ENCODE measurements at places on chromosomes 12 and 14.

- no peak for DNase-seq
These were observed 33.6 kb downstream of the FUT8 start for GRCh38 chr14:65446159-65446558.

- no peak for DNase-seq
These were observed 36.6 kb downstream of the SENP1 start for GRCh38 chr12:48069241-48069640.

- DNase-seq, result peak; percentile 73
These were observed 7.6 kb downstream of the EVL start for GRCh38 chr14:100072783-100073346.

DNA sequence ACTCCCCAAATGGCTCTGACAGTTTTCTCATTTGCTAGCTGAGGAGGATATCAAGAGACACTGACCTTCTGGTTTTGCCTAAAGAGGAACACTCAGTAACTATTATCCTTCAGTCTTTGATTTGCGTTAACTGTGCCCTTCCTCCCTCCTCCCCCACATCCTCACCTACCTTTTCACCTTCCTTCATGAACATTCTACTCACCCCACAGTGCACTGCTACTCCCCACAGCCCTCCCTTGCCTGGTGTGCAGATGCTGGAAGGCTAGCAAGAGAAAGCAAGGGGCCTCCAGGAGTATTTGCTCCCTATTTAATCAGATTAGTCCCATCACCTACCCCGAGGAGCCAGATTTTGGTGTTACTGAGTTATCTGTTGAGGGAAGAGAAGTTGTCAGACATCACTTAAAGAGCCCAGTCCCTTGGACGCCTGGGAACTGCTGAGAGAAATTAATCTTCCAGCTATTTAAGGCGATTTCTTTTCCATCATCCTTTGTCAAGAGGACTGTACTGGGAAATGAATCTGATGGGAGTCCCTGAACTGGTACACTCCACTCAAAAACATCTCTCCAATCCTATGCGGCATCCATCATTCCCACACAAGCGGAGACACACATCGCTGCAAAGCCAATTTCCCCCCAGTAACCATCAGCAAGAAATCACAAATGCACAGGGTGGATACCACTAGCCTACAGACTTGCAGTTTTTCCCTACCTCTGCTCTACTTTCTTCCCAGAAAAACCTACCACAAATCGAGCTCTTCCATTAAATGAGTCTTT is 11.5 kb downstream of the PSMB5 start:
- no peak for DNase-seq

- DNase-seq, result peak; percentile 51
These were observed 169.9 kb upstream of the HIF1A start for GRCh38 chr14:61525293-61526011.

GRCh38 chr14:51018521-51018920 is 74.2 kb upstream of the PYGL start:
- DNase-seq, result no peak

DNA sequence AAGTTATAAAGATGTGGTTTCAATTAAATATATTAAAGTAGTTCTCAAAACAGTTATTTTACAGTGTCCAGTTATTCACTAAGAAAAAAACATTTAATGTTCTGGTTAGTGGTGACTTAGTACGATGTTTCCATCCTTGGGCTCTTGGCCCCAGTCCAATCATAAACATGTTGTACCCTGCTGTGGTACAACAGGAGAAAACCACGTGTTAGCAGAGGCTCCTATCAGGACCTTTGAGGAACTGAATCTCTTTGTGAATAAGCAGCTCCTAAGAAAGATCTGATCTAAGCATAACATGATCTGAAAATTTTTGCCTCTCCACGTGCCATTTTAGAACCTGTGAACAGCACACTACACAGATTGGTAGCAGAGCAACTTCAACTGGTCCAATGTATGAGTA is 234.0 kb downstream of the SYT1 start:
- no peak for DNase-seq

DNA sequence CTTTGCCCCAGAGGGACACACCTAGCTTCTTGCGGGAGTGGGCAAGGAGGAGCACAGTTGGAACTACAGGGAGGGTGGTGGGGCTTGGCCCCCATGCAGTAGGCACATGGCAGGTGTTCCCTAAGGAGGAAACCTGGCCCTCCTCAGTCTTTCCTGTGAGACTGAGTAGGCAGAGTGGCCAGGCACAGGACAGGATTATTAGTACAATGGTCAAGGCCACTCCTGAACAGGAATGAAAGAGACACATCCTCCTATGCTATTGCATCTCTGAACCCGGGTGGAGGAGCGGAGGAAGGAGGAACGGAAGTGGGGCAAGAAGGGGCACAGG is 846 bp downstream of the MYO1A start:
- DNase-seq, result no peak

DNA sequence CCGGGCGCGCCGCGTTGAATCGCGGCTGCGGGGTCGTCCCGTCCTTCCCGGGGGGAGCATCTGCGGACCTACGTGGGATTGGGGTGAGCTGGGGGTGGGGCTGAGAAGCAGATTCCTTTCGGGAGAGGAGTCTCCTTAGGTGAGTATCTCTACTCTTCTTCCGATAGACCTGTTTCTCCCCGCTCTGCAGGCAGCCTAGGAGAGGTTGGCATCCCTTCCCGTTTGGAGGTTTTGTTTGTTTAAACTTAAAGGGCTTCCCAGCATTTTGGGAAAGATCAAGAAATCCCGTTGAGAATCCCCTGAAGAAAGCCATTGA is 411 bp downstream of the TTLL5 start:
- no peak for DNase-seq

DNA sequence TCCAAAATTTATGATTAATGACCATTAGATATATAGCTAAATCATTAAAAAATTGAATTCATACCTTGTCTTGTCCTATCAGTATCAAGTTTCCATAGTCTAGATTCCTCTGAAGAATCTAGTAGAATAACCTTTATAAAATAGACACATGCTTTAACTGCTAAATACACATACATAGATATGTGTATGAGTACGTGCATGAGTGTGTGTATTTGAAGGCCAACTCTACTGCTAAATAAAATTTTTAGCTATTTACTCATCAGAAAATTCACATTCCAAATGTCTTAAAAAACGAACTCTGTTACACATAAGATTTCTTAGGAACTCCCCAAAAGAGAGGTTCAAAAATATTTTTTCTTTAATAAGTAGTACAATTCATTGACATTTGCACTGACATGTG is 233.0 kb downstream of the SSPN start:
- no peak for DNase-seq

All from hematopoietic multipotent progenitor cell (in vitro differentiated cells).